Lower leg skin (tissue), 4 donors: ENCODE measurements at places on chromosomes 13 and 19.

DNA sequence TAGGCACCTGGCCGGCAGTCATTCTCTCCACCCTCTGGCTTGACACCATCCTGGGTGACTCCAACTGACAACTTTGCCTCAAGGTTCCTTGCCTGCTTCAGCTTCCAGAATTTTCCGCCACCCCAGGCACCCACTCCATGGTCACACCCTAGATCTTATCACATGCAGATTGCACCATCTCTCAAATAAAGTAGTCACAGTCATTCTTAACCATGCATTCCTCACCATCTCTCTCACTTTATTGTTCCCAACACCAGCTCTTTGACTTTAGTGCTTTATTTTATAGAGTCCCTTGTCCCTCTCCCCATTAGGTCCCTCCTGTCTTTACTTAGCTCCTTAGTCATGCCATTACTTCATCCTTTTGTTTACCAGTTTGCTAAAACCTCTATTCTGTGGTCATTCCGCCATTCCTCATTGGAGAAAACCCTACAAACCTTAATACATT, 351.7 kb downstream of the SPRY2 start:
- no peak for DNase-seq

- no peak for DNase-seq
Measured at GRCh38 chr13:101452519-101453485, at the start of gene ITGBL1. ITGBL1 (plus strand) TSS chr13:101452675; CDS start chr13:101452834, 159 bp downstream.

DNA sequence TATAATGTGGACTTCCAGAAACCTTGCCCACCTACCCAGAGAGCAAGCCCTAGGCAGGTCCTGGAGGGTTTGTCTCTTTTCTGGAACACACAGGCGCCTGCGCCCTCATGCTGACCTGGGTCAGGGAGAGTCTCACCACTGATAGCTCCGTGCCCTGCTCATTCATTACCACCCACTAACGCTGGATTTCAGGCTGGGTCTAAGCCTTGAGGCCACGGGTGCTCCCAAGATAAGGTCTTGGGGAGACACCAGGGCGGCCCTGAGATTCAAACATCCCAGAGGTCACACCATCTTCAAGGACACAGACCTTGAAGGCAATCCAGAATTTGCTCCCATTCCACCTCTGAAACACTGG, 5.1 kb downstream of the S1PR2 start:
- no peak for DNase-seq

GRCh38 chr13:113536461-113537110, 46.1 kb upstream of the DCUN1D2 start:
- DNase-seq = no peak
